T-helper 1 cell (primary cell): ENCODE measurements at places on chromosomes 16 and 17.

DNA sequence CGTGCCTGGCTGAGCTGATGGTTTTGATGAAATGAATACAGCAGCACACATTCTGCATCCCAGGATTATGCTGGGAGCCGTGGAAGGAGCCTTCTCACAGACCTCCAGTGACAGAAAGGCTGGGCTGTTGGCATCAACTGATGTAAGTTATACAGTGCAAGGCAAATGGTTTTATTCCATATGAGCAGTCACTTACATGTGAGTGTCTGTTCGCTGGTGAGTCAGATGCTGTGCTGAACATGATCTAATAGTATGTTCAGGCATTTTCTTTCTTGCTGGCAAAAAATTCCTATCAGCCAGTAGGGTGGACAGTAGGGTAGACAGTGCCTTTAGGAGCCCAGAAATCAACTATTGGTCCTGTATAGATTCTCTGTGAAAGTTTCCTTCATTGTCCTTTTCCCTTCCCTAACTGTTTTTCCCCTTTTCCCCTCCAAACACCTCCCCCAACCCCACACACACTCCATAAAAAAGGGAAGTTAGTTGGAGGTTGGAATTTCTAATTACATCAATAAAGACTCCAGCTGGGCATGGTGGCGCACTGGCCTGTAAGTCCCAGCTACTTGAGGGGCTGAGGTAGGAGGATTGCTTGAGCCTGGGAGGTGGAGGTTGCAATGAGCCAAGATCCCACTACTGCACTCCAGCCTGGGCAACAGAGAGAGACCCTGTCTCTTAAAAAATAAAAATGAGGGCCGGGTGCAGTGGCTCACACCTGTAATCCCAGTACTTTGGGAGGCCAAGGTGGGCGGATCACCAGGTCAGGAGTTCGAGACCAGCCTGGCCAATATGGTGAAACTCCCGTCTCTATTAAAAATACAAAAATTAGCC lies 36.2 kb downstream of the LDHD start:
- DNase-seq: no peak

DNA sequence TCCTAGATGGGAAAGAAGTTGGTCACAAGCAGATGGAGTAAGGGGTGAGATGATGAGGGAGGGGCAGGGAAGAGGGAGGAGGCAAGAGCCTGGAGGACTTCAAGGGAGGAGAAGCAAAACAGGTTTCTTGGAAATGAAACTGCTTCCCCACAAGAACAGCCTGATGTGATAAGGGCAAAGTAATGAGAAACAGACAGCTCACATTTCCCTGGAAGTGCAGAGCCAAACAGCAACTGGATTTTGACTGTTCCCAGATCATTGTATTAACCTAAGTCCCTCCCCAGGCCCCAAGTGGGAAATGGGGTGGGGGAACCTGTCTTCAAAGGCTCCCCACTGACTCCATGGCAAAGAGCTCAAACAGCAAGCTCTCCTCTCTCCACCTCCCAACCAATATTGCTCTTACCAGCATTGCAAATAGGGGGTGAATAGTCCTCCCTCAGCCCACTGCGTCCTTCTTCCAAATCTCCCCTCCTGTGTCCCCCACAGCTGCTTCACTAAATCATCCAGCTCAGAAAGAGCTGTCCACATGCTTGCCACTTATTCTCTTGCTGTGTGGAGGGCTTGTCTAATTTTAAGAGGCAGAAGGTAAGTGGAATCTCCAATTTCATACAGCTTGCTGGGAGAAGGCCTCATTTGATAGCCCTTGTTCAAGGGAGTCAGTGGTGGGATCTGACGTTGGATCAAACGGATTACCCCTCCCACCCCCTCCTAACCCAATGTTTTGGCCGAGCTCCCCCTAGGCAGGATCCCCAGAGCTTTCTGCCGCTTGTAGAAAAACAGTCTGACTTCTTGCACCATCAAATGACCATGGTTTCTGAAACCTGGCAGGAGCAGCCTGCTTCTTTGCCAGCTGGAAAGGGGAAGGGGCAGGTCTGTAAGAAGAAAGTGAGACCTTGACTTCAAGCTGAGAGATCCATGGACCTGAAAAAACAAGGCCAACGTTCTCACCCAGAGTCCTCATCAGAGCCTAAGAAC lies 56.3 kb upstream of the SMIM36 start:
- DNase-seq: no peak

DNA sequence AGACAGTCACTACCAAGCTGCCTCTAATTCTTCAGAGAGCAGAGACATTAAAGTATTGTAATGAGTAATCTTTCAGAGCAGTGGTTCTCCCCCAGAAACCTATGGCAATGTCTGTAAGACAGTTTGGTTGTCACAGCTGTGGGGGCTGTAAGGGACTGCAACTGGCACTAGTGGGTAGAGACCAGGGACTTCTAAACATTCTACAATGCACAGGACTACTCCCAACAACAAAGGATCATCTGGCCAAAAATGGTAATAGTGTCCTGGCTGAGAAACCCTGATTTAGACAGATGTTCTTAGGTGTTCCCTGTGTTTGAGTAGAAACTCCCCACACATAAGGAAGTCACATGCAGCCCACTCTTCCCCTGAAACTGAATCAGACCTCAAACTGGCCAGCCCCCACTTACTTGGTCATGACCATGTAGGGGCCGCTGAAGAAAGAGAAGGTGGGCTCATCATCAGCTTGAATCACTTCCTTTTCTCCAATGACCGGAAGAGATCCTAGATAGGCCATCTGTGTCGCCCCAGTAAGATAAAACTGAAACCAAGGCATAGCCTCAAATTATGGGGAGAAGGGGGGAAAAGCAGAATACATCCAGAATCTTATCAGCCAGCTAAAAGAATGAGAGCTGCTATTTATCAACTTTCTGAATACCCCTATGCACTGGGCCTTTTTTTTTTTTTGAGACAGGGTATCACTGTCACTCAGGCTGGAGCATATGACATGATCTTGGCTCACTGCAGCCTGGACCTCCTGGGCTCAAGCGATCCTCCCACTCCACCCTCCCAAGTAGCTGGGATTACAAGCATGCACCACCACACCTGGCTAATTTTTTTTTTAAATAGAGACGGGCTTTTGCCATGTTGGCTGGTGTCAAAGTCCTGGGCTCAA lies 75.8 kb downstream of the TEX14 start:
- no peak for DNase-seq

DNA sequence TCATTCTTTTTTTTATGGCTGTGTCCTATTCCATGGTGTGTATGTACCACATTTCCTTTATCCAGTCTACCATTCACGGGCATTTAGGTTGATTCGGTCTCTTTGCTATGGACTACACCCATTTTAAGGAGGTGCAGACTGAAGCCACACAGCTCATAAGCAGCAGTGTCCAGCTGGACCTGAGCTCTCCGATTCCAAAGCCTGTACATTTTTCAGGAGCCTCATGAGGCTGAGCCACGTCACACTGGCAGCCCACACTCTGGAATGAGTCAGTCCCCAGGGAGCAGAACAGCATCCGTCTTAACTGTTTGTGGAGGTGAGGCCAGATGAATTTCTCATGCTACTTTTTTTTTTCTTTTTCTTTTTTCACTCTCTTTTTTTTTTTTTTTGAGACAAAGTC lies 116.1 kb downstream of the C16orf95 start:
- no peak for DNase-seq

DNA sequence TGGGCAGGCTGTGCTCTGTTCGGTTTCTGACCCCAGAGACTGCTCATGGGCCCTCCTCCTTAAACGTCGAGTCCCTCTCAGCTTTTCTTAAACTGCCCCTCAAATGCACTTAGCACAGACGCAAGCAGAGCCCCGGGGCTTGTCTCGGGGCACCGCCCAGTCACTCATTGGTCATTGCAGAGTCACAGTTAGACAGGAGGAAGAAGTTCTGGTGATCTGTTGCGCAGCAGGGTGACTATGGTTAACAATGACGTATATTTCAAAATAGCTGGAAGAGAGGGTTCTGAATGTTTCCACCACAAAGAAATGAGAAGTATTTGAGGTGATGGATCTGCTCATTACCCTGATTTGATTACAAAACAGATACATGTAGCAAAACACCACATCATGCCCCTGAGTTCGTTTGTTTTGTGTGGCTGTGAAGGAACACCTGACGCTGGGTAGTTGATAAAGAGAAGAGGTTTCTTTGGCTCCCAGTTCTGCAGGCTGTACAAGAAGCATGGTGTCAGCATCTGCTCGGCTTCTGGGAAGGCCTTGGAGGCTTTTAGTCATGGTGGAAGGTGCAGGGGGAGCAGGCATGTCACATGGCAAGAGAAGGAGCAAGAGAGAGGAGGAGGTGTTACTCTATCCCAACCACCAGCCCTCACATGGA lies 387.4 kb downstream of the CPPED1 start:
- DNase-seq: no peak

DNA sequence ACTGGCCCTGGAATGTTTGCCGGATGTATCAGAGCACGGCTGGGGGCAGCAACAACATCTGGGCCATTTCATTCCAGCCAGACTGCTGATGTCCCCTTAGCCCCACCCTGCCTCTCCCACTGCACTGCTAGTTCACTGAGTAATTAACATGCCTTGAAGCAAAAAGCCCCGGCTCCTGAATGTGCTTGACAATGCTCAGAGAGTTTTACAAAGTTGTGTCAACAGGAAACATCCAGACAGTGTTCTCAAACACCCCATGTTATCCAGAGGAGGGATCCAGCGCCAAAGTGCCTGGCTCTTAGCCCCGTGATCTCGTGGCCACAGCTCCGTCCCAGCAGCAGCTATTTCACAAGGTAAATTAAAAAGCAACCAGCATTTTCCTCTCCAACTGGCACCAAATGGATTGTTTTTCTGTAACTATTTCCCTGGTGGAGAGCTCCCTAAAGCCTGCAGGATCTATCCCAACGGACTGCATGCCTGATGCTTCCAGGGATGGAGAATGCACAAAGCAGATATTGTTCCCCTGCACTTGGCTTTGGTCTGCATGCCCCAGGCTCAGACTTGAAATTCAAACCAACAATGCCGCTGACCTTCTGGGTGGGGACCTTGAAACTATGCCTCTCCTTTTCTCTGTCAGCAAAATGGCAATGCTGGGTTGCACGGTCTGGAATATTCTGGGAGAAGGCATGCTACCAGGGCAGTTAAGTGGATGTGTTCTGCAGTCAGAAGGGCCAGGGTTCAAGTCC lies 115.6 kb upstream of the CDH5 start:
- DNase-seq: no peak

GRCh38 chr17:77592106-77592865 lies 366.2 kb upstream of the TNRC6C start:
- no peak for DNase-seq

GRCh38 chr16:51287121-51287755 lies 136.2 kb upstream of the SALL1 start:
- DNase-seq: no peak

DNA sequence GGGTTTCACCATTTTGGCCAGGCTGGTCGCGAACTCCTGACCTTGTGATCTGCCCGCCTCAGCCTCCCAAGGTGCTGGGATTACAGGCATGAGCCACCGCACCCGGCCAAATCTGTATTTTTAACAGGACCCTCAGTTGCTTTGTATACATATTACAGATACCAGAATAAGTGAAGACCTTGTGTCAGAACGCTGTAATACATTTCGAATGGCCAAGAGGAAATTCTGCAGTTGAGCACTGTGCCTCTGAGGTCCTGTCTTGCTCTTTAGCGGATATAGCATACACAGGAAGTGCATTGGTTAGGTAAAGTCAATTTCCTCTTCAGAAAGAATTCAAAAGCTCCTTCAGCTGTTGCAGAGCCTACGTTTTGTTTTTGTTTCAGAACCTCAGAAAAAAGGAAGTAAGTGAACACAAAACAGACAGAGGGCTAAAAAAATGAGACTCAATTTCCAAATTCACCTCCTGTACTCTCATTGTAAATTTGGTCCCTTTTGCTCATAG lies 15.7 kb downstream of the CRLF3 start:
- peak; percentile 25 for DNase-seq

GRCh38 chr17:46756081-46756735 lies 62.3 kb downstream of the WNT3 start:
- no peak for DNase-seq

DNA sequence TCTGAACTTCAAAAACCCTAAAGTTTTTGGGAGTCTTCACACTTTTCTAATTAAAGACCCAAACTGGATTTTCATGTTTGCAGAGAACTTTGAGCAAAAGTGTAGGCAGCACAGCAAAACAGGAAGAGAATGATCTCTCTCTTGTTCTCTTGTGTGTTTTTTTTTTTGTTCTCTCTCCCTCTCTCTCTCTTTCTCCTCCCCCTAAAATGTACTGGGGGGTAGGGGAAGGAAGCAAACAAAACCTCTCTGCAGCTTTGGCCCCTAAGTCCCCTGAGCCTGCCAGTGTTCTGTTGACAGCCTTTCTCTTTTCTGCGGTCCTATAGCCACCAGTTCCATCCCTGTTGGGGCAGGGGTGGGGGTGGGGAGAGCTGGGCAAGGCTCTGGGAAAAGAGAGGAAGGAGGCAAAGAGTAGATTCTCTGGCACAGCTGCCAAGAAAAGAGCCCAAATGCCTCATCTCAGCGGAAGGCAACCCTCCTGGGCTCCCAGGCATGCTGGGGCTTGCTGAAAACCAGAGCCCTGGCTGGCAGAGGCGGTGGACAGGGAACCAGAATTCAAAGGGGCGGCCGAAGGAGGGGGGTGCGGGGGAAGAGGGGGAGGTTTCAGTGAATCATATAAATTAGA lies 295.3 kb downstream of the SOX9 start:
- DNase-seq: no peak
